ENCODE measurements at places on chromosomes 16 and 17.

DNA sequence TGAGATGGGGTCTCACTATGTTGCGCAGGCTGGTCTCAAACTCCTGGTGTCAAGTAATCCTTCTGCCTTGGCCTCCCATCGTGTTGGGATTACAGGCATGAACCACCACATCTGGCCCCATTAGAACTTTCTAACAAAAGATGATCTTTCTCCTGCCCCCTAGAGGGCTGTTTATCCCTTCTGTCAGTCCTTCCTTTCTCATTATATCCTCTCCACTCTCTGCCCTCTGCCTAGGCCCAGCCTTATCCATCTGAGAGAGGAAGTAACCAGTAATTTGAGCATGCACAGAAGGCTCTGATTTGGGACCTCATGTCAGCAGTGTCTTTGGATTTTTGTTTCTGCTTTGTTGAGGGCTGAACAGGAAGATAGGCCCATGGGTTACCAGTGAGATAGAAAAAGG, 4.4 kb upstream of the DHX40 start:
- no peak for DNase-seq

DNA sequence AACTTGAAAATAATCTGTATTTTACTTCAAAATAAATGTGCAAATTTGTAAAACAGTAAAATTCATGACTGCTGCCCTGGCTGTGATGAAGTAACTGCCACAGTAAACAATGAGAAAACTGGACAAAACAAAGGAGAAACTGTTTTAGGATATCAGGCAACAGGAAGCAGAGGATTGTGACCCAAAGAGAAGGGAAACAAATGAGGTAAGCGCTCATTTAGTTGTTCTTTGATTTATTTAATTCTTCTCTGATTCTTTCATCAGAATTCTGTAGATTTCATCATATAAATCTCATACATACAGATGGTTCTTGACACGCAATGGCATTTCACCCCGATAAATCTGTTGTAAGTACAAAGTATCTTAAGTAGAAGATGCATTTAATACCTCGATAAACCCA, 198.1 kb upstream of the AXIN2 start:
- DNase-seq = no peak

DNA sequence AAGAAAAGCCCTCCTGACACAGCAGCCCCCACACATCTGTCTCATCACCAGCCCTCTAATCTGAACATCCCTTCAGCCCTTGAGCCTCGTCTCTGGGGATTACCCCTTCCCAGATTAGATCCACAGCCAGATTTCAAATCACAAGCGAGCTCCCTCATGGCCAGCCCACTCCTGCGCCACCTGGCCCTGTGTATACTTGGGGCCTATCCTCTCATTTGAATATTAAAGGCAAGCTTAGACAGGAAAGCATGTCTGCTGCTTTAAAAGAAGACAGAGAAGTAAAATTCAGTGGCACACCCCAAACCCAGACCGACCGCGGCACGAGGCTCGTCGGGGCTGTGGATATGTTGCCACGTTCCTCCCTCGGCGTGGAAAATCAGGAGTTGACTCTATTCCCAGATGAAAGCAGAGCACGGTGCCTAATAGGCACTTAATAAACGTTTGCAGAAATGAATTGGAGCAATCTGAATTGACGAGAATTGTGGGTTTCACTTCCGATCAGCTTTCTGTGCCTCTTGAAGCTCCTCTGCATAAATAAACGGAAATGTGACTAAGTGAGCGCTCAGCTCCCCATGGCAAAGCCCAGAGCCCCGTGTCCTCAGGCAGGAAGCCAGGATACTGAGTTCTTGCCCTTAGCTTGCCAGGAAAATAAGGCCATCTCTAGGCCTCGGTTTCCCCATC, 108.0 kb downstream of the CCDC182 start:
- no peak for DNase-seq

DNA sequence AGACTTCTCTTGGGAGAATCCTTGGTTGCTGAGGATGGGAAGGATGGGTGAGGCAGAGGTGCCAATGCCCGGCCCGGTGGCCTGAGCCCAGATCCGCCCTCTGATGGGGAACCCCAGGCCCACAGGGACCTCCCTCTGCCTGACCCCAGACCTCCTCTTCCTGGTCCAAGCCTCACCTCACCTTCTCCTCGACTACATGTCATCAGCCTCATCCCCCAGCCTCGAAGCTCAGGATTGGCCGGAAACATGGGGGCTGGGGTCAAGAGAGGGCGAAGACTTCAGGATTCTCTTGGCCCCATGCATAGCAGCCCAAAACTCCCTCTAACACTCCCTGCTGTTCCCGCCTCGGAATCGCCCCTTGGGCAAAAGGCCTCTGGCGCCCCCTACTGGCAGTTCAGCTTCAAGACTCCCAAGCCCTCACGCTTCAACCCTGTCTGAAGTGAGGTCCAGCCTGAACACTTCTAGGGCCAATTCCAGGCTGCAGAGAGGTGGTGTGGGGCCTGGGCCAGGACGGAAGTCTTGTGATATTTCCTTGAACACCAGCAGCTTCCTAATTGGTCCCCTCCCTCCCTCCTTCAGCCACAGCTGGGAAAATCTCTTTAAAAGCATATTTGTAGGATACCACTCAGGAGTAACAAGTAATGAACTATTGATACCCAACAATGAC, 47.2 kb downstream of the ARHGAP27 start:
- peak; percentile 90 for DNase-seq

GRCh38 chr16:89593841-89594240, 18.3 kb downstream of the CPNE7 start:
- DNase-seq = peak; percentile 16

DNA sequence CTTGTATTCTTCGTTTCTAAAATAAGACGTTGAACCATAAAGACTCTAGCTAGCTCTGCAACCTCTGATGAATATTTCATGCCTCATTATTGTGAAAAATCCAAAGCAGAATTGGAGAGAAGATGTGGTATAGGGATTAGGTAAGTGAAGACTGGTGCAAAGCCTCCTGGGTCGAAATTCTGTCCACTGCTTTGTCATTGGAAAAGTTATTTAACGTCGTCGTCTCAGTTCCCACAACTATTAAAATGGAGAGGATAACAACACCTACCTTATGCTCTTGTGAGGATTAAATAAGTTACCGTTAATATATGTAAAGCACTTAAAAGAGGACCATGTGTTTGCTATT, 1.4 kb upstream of the PRPSAP2 start:
- no peak for DNase-seq

DNA sequence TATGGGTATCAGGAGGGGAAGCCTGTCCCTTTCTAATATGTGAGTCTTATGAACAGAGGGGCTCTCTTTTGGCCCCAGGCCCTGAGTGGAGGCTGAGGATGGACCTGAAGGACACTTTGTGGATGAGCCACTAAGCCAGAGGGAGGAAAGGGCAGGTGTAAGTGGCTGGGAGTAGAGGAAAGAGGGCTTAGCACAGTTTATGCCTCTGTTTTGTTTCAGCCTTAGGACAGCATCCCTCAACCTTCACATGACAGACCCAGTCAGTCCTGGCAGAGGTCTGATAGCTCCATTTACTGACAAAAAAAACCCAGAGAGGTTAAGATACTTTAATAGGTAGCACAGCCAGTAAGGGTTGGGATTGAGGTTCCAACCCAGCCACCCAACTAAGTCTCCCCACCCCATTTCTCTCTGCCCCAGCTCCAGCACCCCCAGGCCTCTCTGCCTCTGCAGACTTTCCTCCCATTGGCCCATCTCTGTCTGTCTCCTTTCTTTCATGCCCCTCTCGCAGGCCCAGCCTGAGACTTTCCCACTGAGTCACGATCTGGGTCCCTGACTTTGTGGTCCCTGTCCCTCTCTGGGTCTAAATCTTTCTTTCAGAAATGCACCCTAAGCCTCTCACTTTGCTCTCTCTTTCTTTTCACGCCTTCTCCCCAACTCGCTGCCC, 4.7 kb upstream of the TBX21 start:
- no peak for DNase-seq

DNA sequence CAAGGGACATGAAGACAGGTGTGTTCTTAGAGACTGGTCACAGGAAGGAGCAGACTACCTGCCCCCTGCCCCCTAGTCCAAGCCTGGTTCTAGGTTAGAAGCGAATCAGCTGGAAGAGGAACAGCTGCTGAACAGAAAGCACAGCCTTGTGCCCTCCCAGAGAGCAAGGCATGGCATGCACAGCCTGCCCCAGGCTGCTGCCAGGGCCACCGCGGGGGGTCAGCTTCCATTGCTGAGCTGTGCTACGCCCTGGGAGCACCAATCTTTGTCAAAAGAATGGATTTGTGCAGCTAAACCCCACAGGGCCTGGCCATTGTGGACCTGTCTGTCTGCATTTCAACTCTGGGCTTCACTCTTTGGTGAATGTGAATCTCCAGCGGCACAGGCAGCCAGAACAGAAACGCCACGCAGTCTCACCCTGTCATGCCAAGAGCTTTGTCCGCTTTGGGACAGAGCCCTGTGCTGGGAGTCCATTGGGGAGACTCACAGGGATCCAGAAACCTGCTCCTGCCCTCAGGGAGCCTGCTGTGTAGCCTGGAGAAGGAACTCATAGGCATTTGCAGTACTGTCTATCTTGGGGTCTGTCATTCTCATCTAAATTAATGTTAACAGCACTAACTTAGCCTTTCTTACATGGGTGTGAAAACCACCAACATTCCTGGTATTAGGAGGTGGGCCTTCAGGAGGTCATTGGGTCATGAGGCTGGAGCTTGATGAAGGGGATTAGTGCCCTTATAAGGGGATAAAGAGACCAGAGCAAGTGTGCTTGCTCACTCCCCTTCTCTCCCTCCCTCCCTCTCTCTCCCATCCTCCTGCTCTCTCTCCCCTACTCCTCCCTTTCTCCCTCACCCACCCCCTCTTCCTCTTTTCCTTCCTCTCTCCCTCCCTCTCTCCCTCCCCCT, 25.6 kb upstream of the CDRT4 start:
- no peak for DNase-seq

GRCh38 chr16:23229714-23230113, 47.2 kb downstream of the SCNN1G start:
- DNase-seq = no peak

- DNase-seq = no peak
Measured at GRCh38 chr17:3723188-3723555, 531 bp upstream of the HASPIN start.

- DNase-seq = no peak
Measured at GRCh38 chr16:1870365-1871082, 1.4 kb downstream of the MEIOB start.

DNA sequence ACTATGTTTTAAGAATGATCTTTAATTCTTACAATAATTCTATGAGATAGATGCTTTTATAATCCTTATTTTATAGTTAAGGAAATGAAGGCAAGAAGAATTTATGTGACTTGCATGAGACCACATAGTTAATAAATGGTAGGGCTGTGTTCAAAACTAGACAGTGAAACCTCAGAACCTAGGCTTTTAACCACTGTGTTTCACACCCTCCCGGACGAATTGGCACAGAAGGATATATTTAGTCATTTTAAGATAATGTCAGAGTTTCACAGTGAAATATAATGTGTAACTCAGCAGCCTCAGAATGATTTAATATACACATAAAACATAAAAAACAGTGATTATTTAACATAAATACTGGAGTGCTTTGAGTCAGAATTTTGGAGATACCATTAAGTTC, 57.0 kb downstream of the NSRP1 start:
- DNase-seq = no peak

DNA sequence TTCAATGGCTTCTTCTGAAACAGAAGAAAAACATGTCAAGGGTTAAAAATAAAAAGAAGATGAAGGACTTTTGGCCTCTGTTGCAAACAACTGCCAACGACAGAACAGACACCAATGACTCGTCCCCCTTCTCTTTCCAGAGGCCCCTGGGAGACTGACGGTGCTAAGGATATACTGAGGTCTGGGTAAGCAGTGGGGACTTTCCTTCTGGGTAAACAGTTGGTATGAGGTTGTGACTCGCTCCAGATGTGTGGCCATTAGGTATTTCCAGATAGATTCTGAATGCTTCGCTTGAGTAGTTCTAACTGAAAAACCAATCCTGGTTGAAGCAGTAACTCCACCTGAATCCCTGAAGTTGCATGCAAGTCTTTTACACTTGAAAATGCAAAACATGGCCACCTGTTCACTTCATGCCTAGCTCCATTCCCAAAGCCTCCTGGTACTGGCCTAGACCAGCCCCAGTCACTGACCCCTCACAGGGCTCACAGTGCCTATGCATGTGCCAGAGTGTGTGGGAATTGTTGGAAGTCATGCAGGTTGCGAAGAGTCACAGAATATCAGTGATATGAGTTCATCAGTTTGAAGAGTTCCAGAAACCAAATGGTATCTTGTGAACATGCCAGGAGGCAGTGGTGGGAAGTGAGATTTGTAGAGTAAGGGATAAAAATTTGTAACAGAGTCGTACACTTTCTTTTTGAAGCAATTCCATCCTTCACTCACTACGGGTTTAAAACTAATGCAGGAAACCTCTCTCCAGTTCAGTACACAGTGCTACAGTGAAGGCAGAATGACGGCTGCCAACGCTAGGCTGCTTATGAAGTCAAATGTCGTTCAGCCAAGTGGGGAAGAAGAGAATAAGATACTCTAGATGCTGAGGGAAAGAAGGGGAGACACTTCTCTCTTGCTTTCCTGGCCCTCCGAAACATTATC, 217.8 kb downstream of the ZFHX3 start:
- DNase-seq = no peak

DNA sequence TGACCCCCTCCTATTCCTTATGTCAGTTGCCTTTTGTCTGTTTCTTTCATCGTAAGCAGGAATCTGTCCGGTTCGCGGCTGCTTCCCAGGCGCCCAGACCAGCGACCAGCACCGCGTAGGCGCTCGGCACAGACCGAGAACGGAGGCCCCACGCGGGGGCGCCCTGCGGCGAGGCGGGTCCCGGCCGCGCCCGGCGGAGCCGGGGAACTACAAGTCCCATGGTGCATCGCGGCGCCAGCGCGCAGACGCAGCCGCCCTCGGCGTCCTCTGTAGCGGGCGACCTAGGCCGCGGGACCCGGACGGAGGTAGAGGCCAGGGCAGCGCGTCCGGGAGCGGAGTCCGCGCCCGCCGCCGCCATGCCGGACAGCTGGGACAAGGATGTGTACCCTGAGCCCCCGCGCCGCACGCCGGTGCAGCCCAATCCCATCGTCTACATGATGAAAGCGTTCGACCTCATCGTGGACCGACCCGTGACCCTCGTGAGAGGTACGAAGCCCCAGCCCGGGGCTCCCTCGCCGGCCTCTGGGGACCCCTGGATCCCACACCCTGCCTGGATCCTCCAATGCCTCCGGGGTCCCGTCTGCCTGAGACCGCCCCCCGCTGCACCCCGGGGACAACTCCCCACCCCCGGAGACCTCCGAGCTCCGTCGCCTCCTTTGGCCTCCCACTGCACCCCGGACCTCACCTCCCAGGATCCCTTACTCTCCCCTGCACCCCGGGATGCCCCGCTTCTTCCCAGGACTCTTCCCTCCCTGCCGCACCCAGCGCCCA, at the start of gene NDUFB10:
NDUFB10 (plus strand) TSS at position 270 of the 771 bp plus-strand sequence; CDS start at position 357, 87 bp downstream.
- DNase-seq = peak; percentile 85

DNA sequence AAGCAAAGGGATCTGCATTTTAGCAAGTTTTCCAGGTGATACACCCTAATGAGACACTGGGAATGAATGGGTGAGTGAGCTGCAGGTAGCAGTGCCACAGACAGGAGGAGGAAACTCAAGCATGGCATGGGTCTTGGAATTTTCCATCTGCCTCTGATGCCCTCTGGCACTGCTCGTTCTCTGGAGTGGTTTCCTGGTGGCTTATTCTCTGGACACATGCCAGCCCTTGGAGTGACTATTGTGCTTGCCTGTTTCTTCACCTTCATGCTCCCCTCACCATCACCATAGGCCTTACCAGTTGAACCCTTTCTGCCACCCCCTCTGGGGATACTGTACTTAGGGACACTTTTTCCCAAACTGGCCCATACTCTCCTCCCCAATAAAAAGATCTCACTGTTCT, 1.6 kb downstream of the COASY start:
- no peak for DNase-seq

- no peak for DNase-seq
Measured at GRCh38 chr16:49890876-49891275, 35.0 kb upstream of the ZNF423 start.

GRCh38 chr16:4811242-4811641, 8.8 kb upstream of the ROGDI start:
- no peak for DNase-seq

Data from activated CD4-positive, alpha-beta T cell treated with anti-CD3 and anti-CD28 coated beads, Interleukin-2, amount 50 U/mL, for 4 hours (primary cell).